ENCODE measurements at places on chromosomes 4 and X.

GRCh38 chrX:152155766-152156310 is 17.5 kb upstream of the MAGEA10 start:
- DNase-seq: no peak

- no peak for DNase-seq
These were observed 357.9 kb downstream of the UNC5C start for GRCh38 chr4:95190751-95191436.

GRCh38 chr4:48350871-48351270 is 9.5 kb downstream of the SLAIN2 start:
- DNase-seq: no peak

DNA sequence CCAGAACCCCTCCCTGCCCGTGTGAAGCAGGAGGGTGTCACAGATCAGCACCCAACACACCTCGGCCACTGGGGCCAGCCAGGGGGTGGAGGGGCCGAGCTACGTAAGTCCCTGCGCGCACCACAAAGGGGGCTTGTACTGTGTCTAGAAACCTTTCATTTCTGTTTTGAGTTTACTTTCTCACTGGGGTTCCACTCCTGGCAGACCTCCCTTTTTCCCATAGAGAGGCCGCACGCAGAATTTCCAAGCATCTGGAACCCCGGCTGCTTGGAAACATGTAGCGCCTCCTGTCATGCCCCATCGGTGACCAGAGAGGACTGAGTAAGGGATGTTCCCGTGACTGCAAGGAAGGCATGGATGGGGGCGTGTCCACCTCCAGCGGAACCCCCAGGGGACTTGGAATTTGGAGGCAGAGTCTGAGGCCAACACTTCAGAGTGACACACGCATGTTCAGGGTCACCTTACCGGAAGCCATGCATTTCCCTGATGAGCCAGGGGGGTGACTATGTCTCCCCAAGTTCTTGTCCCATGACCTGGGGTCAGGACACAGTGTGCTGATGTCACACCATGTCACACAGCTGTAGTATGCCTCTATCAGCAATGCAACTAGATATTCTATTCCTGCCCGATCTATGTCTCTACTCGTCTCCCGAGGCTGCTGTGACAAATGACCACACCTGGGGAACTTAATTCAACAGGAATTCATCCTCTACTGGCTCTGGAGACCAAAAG is 105.3 kb downstream of the DHRSX start:
- DNase-seq: no peak

- no peak for DNase-seq
These were observed 278.1 kb upstream of the TET2 start for GRCh38 chr4:104868533-104868932.

DNA sequence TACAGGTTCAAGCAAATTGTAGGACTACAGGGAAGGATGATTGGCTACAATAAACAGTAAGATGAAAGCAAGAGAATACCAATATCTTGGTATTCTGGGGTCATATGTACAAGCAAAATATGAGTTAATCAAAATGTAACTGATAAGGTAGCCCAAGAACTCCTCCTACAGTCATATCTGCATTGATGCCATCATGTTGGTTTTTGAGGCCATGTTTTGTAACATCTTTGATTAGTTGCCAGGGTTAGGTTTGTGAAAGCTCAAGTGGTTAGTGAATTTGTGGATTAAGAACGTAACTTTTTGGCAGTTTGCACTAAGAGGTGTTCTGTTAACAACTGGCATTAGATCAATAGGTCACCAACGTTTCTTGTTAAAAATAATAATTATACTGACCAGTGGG is 59.6 kb downstream of the USP9X start:
- DNase-seq: no peak
